ENCODE measurements at places on chromosomes 12 and 14.
A peak's percentile ranks its signal among the peaks of the same experiment; 100 is the strongest.

DNA sequence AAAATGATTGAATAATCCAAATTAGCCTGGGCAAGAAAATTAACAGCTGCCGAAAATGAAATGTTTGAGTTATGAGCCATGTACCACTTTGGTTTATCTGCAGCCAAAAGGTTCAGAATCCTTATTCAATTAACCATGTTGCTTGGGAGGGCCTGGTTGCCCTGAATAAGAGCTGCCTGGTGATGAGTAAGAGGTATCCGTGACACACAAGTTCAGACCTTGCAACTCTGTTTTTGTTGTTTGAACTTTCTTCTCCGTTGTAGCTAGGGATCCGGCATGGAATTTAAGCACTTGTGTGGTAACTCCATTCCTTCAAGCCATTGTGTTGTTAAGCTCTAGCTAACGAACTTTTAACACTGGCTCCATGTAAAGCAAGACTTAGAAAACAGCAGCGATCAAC is 35.7 kb downstream of the FOXA1 start:
- no peak for DNase-seq

GRCh38 chr14:89384023-89384422 is 33.0 kb downstream of the FOXN3 start:
- DNase-seq, result no peak

DNA sequence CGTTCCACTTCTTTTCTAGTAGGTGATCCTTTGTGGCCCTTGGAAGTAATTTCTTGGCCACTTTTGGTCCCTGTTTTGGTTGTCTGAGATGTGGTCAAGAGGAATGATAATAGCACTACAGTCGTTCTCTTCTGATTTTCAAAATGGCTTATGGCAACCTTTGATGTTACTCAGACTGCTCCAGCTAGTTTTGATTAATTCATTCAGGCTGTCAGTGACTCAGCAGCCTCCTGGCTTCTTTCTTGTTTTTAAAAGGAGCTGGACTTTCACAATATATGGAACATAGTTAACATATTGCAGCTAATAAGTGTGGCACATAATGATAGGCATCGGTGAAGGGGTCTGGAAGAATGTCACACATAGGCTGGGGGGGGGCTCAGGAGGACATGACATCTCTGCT is 47.3 kb downstream of the WDR20 start:
- DNase-seq, result no peak

GRCh38 chr12:130703733-130704375 is 12.2 kb downstream of the RIMBP2 start:
- no peak for DNase-seq

GRCh38 chr14:66078006-66078405 is 408.2 kb upstream of the CCDC196 start:
- no peak for DNase-seq

GRCh38 chr12:114004402-114004801 is 38.3 kb upstream of the RBM19 start:
- no peak for DNase-seq

DNA sequence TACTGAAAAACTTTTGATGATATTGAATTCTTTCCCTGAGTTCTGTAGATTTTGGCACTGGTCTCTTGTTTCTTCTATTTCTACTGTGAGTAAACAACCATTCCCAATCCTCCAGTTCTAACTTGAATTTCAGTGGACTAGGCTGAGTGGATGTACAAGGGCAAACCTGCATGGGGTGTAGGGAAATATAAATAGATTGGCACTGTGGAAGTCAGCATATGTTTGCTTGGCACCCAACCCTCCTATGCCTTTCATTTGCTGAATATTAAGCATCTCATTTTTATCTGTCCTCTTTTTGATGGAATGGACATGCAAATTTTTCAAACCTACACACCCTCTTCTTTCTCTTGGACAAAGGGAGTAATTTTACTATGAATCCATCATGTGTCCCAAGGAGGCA is 828.3 kb downstream of the DIO2 start:
- DNase-seq, result no peak

DNA sequence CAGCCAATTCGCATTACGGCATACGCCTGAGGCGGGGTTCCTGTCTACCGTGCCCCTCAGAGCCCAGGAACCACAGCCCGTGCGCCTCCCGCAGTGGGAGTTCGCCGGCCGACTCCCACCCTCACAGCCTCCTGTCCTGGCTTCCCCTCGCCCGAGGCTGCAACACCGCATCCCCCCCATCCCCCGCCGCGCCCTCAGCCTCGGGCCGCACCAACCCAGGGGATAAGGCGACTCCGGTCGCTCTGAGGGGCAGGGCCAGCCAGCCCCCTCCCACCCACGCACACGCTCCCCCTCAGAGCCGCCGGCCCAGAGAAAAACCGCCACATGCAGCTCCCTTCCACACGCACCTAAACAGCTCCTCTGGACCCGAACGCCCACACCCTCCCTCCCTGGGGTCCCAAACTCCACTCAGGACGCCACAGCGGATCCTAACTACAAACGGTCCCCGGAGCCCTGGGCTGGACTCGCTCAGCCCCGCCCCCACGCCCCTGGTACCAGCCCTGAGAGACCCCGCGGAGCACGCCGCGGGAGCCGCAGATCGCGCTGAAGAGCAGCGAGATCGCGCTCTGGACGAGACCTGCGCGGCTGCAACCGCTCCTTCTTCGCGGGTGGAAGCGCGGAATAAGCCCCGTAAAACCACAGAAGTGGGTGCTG is at the start of gene C14orf39:
TSS of gene C14orf39 (minus strand) at position 466 of the 654 bp plus-strand sequence. CDS start 985 bp downstream, outside the sequence.
- DNase-seq, result no peak

GRCh38 chr14:73369428-73369827 is 88.9 kb downstream of the NUMB start:
- no peak for DNase-seq

DNA sequence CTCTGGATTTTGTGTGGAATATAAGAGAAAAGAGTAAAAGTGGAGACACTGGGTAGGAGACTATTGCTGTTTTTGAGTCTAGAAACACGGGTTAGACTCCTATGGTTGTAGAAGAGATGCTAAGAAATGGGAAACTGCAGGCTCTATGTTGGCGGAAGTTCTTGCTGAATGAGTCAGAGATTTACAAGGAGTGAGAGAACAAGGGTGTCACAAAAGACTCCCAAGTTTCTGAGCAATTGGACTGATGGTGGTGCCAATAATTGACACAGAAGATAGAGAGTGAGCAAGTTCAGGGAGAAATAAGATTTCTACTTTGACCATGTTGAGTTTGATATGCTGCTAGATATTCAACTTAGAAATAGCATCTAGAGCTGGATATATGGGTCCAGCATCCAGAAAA is 2.6 kb upstream of the PRKD1 start:
- no peak for DNase-seq

DNA sequence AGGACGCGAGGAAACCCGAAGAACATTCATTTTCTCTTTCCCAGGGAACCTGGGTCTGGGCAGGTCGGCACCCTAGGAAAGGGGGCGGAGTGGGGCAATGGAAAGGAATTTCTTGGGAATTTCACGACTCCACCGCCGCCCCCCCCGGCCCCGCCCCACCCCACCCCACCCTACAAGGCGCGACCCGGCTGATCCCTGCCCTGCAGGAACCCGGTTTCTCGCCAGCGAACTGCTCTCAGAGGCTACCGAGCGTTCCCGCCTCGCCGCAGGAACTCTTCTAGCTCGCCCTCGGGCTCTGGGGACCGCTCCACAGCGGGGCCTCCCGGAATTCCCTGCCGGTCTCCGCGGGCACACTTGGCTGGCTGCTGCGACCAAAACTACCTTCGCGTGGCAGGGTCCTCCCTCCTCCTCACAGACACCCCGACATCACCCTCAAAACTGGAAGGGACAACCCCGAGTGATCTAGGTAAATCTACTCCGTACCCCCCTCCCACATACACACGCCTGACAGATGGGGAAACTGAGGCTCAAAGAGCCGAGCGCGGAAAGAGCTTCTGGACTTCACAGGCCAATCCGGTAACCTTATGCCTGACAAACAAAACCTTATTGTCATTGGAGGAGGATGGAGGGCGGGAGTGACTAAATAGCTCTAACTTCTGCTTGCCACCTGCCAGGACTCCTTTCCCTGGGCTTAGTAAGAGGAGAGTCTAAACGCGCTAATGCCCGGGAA is 785 bp upstream of the ACTN1 start:
- no peak for DNase-seq

- DNase-seq, result no peak
These were observed 13.9 kb upstream of the KRT86 start for GRCh38 chr12:52260361-52261207.

GRCh38 chr12:68534108-68534507 is 76.6 kb upstream of the RAP1B start:
- DNase-seq, result no peak

GRCh38 chr12:40181490-40181889 is 43.3 kb upstream of the LRRK2 start:
- no peak for DNase-seq

DNA sequence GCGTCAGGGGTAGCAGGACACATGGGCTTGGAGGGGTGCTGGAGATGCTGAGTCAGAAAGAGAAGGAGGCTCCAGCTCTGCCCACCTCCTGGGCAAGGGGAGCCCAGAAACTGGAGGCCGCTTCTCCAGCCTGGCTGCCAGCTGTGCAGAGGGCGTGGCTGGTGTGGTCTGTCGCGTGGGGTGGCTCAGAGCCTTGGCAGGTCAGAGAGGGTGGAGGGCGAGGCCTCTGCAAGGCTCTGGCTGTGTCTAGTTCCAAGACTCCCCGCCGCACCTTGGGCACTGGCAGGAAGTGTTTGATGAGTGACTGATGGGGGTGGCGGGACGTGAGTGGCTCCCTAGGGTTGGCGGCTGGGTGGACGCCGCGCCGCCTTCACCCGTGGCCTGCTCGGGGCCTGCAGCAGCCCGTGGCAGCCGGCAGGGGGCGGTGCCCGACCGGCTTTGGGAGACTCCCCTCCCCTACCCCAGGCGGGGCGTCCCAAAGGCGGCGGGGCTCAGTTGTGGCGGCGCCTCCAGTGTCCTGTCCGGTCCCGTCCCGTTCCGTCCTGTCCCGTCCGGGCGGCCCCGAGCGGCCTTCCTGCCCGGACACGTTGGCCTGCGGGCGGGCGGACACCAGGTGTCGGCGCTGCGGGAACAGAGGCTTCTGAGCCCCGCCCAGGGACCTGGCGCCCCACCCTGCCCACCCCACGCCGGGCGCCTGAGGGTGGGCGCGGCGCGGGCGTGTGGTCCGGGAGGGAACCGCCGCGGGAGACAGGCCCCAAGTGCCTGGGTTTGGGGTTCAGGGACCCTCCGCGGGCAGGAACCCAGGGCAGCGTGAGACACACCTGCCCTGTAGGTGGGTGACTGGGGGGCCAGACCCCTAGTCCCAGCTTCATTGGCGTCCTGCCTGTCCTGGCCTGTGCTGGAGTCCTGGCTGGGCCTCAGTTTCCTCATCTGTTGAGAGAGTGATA is 39.7 kb downstream of the KRT80 start:
- DNase-seq, result peak; percentile 50

- peak; percentile 17 for DNase-seq
These were observed at the start of gene SLC22A17 for GRCh38 chr14:23352506-23353432. Gene SLC22A17 (minus strand): TSS chr14:23352887.

- DNase-seq, result no peak
These were observed 6.5 kb downstream of the C12orf43 start for GRCh38 chr12:121009741-121010140.

DNA sequence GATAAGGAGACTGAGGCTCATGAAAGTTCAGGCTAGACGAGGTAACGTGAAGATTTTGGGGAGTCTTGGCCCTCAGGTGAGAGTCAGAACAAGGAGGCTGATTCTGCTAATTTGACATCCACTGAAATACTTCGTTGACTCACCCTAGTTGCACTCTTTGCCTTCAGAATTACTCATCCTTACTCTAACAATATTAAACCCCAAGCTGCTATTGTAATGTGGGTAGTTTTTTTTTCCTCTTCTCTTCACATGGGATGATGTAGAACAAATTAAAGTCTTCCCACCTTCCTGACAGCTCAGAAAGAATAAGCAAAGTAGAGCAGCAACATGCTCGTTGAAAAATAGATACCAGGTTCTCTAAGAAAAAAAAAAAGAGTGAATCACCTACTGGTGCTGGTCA is 22.0 kb upstream of the SRRM4 start:
- no peak for DNase-seq

DNA sequence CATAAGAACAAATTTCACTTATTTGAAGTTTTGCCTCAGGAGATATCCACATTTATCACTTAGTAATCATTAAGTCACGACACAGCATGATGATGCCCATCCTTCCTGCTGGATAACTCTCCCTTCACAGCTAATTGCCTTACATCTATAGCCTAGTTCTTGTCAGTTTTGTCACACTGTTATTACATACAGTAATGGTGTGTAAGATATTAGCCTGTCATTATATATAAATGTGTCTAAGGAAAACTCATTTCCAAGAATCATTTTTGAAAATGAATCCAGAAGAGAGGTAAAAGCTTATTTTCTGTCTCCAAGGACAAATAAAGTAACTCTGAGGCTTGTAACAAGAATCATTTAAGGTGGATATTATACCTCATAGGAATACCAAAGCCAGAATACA is 193.2 kb upstream of the ARID2 start:
- DNase-seq, result no peak

DNA sequence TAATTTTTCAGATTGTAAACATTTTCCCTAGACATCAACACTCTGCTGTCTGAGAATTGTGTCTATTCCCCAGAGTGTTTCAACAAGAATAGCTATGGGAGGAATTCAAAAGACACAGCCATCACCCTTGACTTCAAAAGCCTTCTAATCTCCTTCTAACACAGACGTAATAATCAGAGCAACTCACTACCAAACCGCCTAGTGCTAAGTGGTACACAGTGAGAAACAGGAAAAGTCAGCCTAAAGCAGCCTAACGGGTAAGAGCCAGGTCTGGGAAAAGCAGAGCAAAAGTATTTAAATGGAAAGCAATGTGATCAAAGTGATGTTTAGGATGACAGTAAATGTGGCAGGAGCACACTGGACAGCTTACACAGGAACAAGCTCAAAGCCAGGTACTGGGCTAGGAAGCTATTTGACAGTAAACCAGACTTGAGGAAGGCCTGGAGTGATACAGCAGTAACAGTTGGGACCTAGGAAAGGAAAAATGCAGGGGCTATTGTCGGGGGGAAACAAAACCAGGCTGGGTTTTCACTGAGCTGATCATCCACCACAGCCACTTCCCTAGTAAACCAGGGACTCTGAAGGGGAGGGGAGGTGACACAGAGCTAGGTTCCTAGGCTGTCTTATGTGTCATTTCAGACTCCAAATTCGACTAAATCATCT is 29.4 kb downstream of the CORO1C start:
- DNase-seq, result no peak

DNA sequence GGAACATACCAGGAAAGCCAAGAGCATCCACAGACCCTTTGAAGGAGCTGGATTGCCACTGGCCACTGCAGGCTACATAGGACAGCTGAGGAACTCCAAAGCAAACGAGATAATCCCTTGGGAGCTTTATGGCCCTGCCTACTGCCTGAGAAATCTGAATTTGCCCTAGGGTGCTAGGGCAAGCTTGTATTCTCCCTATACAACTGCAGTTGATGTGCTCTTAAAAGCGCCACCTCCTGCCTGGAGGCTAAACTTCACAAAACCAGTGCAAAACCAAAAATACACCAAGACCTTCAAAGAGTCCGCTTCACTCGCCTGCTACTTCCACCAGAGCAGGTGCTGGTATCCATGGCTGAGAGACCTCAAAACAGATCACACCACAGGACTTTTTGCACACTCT is 99.6 kb upstream of the KRR1 start:
- no peak for DNase-seq

DNA sequence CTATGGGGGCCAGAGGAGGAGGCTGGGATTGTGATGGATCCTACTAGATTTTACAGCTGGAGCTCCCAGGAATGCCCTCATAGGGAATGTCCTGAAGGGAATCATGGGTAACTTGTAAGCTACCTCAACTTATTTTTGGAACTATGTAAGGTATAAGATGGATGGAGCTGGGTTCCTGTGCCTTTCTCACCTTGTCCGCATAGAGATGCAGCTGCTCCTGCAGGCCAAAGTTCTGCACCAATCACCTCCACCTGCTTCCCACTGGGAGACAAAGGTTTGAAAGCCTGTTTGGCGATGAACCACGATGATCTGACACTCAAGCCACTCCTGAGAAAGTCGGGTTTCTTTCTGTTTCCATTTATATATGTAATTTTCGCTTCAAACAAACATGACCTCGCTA is 648 bp upstream of the AKAP5 start:
- DNase-seq, result no peak
